ENCODE measurements at places on chromosomes 6 and 20.

GRCh38 chr6:41039060-41039998 lies at the start of gene UNC5CL:
Gene UNC5CL, minus strand, starts transcription at chr6:41039221. Its CDS starts 4,147 bp downstream, at chr6:41035074.
- no peak for DNase-seq

DNA sequence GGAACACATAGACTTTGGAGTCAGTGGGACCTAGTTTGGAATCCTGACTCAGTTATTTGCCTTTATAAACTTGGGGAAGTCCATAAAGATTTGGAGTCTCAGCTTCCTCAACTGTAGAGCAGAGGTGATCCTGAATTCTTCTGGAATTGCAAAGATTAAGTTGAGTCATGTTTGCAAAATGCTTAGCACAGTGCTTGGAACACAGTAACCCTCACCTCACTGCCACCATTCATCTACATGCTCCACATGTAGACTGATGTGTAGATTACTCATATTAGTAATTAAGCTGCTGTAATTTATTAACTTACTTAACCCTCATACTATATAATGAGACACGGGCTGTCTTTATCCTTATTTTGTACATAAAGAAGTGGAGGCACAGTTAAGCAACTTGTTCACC lies 61.4 kb downstream of the LAMP5 start:
- no peak for DNase-seq

- DNase-seq, result no peak
Observed at GRCh38 chr6:33908025-33908424, 104.2 kb upstream of the MLN start.

GRCh38 chr20:37946946-37947345 lies 44.0 kb downstream of the VSTM2L start:
- DNase-seq, result no peak
